Hepatocyte (in vitro differentiated cells): ENCODE measurements at places on chromosomes 12 and 14. TPM values are rescaled to one million over a fixed set of nuclear protein-coding genes. Genes with fewer than 3 reads are reported as not detected.

Gene HCAR3
- 0.34 and 1.2 TPM in 2 replicates for polyA plus RNA-seq

Gene TMEM52B
- 1.0 and 1.8 TPM in 2 replicates for polyA plus RNA-seq

- DNase-seq = no peak
Measured at GRCh38 chr14:105919458-105920150, 393.2 kb downstream of the TMEM121 start.

Gene RIPK3
- polyA plus RNA-seq = 7.0 and 7.4 TPM in 2 replicates

GRCh38 chr12:4435537-4435936 lies 10.1 kb downstream of the FGF6 start:
- DNase-seq = no peak

Gene DCN
- polyA plus RNA-seq = 2,382 and 2,576 TPM in 2 replicates

DNA sequence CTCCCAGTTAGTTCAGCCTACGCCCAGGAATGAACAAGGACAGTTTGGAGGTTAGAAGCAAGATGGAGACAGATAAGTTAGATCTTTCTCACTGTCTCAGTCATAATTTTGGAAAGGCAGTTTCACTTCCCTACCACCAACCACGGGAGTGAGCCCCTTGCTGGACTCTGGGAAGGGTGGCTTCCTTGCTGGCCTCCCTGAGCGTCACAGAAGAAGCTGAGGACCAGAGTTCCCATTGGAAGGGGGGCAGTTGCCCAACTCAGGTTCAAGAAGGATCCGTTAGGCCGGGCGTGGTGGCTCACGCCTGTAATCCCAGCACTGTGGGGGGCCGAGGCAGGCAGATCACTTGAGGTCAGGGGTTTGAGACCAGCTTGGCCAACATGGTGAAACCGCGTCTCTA lies 106.2 kb upstream of the MAX start:
- DNase-seq = no peak

GRCh38 chr12:90152897-90153624 lies 444.4 kb upstream of the ATP2B1 start:
- peak; percentile 12 for DNase-seq

GRCh38 chr14:90781876-90782275 lies 34.4 kb downstream of the TTC7B start:
- no peak for DNase-seq

Gene SLC5A8
- polyA plus RNA-seq = not detected in 2 replicates

- no peak for DNase-seq
Measured at GRCh38 chr14:64729386-64730060, 25.3 kb downstream of the PLEKHG3 start.

Gene AKAP3
- 1.2 and 1.3 TPM in 2 replicates for polyA plus RNA-seq
